ENCODE measurements at places on chromosomes 16 and 17.

DNA sequence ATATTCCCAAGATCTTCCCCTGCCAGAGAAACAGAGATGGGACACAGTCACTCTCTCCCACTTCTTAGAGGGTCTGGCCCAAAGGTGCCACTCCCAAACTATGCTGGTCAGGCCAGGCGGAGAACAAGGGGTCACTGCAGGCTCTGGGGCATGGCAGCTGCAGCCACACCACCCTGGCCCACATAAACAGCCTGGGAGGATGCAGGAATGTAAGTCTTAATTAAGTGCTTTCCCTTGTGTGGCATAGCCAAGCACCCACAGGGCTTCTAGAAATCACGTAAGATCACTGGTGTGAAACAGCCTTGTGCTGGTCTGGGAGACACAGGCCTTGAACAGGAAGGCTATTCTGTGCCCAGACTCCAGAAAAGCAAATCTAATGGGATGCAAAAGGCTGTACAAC lies 31.5 kb downstream of the ABCC12 start:
- no peak for DNase-seq

DNA sequence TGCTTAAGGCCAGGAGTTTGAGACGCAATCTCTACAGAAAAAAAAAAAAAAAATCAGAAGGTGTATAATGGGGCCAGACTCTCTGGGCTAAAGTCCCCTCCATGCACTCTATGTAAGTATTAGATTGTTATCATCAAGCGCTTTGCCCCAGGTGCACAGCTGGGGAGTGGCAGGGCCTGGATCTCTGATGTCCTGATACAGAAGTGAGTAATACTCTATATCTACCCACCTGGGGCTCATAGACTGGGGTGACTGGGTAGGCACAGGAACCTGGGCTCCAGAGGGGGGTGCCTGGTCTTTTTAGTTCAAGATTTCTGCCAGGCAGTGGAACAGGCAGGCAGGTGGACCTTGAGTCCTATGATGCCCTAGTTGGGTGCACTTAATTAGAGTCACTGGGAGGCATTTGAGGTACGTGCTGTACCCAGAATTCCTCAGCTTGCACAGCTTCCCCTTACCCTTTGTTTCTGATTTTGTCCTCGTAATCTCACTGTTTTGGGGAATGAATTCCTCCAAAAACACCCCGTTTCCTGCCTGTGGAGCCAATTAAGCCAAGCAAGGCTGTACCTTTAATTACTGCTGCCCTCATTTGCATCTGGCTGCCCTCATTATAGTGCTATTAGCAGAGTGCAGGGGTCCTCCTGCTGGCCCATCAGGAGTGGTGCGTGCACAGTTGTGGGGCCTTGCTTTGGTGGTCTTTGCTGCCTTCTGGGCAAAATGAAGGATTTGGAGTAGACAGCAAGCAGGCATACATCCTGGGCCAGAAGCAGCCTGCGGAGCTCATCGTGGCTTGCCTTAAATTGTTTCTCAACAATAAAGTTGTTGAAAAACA lies 239.0 kb downstream of the SNX29 start:
- DNase-seq: no peak

DNA sequence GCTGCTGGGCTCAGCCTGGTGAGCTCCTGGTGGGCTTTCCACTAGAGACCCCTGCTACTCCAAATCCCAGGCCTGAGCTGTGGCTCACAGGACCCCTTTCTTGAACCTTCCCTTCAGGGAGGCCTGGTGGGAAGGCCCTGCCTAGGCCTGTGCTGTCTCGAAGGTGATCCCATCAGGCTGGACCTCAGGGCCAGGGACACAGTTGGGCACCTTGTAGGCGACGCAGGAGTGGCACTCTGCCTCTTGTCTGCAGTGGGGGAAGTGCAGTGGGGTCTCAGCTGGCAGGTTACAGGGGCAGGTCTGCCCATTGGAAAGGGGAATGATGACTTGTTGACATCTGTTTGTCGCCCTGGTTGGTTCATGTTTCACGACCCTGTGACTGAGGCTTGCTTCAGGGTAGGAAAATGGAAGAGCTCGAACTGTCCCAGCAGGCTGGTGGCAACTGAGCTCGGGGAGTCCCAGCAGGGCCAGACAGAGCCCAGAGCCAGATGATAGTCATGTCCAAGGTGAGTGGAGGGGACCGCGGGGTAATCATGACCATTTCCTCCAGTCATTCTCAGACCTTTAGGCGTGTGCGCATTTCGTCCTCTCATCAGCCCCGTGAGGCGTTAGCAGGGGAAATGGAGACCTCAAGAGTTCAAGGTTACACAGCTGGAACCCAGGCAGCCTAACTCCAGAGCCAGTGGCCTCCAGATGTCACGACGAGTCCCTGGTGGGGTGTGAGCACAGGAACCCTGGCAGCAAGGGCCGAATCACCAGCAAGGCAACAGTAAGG lies 11.3 kb downstream of the CMIP start:
- no peak for DNase-seq

DNA sequence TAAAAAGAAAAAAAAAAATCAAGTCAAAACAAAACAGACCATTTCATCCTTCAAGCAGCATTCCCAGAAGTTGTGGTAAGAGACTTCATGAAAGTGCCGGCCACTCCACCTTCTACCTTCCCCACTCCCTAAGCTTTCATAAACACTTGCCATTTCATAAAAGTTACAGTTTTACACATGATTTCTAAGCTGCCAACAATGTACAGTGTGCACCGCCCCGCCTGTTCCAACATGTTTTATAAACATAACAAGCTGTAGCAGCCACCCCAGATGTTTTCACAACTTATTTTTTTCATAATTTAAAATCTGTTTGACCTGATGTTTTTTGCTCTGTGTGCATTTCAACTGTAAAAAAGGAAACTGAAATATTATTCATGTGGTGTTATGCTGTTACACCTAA lies 608.1 kb downstream of the TOX3 start:
- no peak for DNase-seq

DNA sequence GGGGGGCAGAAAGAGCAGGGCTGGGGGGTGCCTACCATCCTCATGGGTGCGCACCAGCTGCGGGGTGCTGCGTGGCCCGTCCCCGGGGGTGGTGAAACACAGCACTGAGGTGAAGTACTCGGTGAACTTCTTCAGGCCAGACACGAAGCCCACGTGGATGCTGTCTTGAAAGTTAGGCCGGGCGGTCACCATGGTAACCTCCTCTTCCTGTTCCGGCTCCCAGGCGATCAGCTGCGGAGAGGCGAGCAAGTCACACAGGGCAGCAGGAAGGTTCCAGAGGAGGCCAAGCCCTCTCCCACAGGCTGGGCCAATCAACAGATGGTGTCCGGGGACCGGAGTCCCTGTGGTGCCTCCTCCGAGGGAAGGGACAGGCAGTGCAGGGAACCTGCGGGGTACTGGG lies 90.1 kb upstream of the CDC42EP4 start:
- DNase-seq: no peak

DNA sequence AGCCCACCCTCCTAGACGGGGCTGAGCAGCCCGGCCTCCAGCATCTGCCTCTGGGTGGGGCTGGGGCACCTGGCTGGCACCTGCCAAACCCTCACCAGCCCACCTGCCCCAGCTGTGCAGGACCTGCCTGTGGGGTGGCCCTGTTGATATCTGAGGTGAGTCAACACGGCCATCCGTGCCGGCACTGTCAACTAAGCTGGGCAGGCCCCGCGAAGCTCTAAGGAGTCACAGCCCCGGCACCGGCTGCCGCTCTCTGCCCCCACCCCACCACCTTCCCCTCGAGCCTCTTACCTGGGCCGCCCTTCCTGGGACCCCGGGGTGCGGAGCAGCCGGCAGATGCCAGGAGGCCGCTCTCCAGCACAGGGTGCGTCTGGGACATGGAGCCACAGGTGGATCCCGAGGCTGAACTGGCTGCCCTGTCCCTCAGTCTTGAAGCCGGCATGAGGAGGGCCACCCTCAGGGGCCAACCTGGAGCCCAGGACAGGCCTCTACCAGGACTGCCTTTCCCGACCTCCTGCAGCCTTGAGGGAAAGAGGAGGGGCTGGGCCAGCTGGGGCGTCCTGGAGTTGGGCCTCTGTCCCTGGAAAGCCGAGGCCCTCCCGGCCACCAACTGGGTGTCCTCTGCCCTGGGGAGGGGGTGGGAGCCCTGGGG lies 515 bp downstream of the CBFA2T3 start:
- DNase-seq: no peak

Data from COLO829 (cell line).